ENCODE measurements at places on chromosomes 7 and 10.

DNA sequence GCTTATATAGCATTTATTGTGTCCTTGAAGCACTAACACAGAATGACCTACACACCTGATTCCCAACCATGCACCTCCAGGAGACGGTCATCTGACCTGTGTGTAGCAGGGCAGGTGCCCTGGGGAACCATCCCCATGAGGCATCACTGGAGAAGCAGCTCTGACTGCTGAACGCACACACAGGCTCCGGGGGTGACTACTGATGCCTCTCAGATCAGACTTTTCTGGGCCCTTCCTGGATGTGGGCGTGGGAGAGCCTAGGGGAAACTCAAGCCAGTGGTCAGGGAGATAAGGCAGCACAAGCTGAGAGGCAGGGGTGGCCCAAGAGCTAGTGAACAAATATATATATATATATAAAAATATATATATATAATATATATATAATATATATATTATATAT is 37.6 kb downstream of the CPXM2 start:
- no peak for DNase-seq

GRCh38 chr10:19333631-19334030 is 285.0 kb downstream of the MALRD1 start:
- DNase-seq: no peak

- DNase-seq: no peak
Measured at GRCh38 chr7:30163231-30163894, 28.6 kb downstream of the MTURN start.

- DNase-seq: no peak
Measured at GRCh38 chr10:71294091-71294561, 24.9 kb upstream of the SLC29A3 start.

GRCh38 chr10:124155781-124156435 is 62.5 kb upstream of the CHST15 start:
- DNase-seq: no peak

DNA sequence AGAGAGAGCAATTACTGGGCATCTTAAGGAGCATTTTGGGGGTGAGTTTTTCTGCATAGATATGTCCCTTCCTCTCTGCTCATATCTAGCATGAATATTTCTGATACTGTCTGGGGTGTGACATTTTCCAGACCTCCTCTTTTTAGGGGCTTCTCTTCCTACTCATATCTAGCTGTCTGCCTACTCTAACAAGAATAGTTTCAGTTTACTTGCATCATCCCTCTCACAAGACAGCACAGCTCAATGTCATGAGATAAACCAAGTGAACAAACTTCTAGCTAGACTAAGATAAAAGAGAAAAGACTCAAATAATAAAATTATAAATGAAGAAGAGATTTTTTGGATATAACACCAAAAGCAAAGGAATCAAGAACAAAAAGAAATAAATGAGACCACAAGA is 419.5 kb upstream of the SORCS1 start:
- DNase-seq: no peak

DNA sequence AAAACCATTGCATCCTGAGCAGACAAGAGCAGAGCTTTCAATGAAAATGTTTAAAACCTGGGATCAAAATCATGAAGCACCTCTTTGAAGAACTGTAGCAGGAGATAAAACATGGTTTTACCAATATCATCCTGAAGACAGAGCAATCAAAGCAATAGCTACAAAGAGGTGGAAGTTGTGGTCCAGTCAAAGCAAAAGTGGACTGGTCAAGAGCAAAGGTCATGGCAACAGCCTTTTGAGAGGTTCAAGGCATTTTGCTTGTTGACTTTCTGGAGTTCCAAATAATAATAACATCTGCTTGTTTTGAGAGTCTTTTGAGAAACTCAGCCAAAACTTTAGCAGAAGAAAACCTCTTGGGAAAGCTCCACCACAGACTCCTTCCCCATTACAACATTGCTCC is 893.9 kb upstream of the POT1 start:
- DNase-seq: no peak

- no peak for DNase-seq
Measured at GRCh38 chr7:140688341-140688740, 8.2 kb upstream of the NDUFB2 start.
